CD8-positive, alpha-beta memory T cell (primary cell): ENCODE measurements at places on chromosomes 16 and 17. TPM values are rescaled to one million over a fixed set of nuclear protein-coding genes. Genes with fewer than 3 reads are reported as not detected.
A peak's percentile ranks its signal among the peaks of the same experiment; 100 is the strongest.

The SHCBP1 gene
- total RNA-seq = 35.6 TPM

The KRTAP2-3 gene
- not detected for total RNA-seq

The FUS gene
- 671 TPM for total RNA-seq

The PIRT gene
- not detected for total RNA-seq

The MAF gene
- total RNA-seq = 37.6 TPM

The CCL8 gene
- total RNA-seq = not detected

The SLC13A5 gene
- total RNA-seq = not detected

The GNG13 gene
- not detected for total RNA-seq

The SSTR5 gene
- not detected for total RNA-seq

The SRR gene
- 13.4 TPM for total RNA-seq

DNA sequence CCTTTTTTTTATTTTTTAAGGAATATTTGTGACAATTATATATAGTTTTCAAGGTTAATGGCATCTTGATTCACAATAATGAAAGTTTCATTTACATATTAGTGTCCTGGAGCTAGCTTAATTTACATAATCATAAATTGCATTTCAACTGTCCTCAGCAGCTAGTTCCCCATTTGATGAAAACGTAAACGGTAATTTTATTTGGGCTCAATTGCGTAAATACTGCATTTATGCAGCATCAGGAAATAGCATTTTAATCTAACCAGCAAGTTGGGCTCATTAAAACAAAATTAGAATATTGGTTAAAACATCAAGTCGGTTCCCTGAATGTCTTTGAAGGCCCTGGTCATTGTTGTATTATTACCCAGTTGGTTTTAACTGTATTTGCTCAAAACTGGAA lies 136.8 kb upstream of the CDH5 start:
- H3K27me3 ChIP-seq = no peaks in the 10 kb centered on the region
- H3K4me1 ChIP-seq = no peaks in the 10 kb centered on the region

- H3K27ac ChIP-seq = peak overlapping the region; percentile 73
- peak overlapping the region; percentile 89 for H3K4me3 ChIP-seq
- DNase-seq = no peak
- peaks cover 7% of the 10 kb centered on the region for H3K4me1 ChIP-seq
These were observed 613 bp downstream of the B9D1 start for GRCh38 chr17:19361944-19362276.

DNA sequence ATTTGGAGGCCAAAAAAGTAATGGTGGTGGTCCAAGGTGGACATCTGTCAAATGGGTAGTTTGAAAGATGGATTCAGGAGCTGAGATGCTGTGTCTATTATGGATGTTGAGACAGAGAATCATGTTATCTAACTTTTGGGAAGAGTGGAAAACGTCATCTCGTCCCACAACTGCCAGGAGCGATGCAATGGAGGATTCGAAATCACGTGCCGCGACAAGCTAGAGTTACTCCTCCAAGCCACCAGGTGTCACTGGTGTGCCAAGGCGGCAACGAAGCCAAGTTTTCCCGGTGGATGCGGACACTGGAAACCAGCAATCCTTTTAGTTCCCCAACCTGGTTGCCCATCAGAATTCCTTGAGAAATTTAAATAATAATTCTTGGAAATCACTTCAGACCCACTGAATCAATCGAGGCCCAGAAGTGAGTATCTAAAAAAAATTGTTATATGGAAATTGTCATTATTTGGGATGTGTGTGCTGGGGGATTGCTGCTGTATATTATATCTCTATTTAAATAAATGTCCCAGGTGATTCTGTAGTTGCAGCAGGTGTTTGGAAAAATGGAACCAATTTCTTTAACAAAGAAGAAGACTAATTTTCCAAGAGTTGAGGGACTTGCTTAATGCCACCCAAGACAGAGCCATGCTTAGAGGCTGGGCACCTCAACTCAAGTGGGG lies 206.1 kb downstream of the HAPSTR1 start:
- no peaks in the 10 kb centered on the region for H3K4me1 ChIP-seq
- H3K27me3 ChIP-seq = no peaks in the 10 kb centered on the region
- no peaks in the 10 kb centered on the region for H3K36me3 ChIP-seq
- DNase-seq = no peak

DNA sequence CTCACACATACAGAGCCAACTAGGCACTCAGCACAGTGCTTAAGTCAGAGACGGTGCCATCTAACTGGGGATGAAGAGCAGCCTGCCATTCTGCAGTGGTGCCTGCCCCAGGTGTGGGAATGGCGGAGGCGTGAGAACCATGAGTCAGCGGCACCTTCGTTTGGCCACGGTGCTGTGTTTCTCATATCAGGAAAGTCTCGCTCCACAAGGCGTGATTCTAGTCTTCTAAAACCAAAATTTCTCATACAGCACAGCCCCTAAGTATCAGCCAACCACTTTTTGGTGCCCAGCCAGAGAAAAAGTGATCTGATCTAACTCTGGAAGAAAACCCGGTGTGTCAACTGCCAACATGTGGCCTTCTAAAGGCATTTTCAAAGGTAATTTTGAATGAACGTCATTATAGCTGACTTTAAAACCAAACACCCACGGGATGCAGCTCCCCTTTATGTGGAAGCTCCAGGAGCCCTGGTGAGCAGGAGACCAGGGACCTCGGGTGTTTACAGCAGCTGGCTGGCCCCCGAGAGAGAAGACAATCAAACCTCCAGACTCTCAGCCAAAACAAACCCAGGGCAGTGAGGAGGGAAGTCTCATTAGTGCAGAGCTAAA lies 54.6 kb downstream of the ABCC12 start:
- H3K27ac ChIP-seq = no peak overlapping the region
- no peak overlapping the region for H3K4me3 ChIP-seq
- no peak for DNase-seq
- no peaks in the 10 kb centered on the region for H3K4me1 ChIP-seq
- no peaks in the 10 kb centered on the region for H3K27me3 ChIP-seq

DNA sequence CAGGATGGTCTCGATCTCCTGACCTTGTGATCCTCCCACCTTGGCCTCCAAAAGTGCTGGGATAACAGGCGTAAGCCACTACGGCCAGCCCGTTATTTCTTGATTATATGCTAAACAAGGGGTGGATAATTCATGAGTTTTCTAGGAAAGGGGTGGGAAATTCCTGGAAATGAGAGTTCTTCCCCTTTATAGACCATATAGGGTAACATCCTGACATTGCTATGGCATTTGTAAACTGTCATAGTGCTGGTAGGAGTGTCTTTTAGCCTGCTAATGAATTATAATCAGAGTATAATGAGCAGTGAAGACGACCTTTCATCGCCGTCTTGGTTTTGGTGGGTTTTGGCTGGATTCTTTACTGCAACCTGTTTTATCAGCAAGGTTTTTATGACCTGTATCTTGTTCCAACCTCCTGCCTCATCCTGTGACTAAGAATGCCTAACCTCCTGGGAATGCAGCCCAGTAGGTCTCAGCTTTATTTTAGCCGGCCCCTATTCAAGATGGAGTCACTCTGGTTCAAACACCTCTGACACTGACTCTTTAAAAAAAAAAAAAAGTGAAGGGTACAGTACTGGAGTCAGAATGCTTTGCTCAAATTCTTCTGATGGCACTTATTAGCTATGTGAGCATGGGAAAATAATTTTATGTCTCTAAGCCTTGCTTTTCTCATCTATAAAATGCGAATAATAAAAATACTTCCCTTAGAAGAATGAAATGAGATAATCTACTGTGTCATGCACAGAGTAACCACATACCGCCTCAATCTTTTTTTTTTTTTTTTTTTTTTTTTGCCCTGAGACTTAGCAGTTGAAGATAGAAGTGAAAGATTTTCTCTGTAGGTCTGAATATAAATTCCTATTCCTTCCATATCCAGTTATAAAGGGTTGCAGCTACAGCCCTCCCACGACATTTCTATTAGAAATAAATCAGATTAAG lies 5.1 kb upstream of the CALCOCO2 start:
- H3K4me3 ChIP-seq = no peak overlapping the region
- no peaks in the 10 kb centered on the region for H3K27me3 ChIP-seq
- H3K4me1 ChIP-seq = peaks cover 4% of the 10 kb centered on the region
- DNase-seq = no peak

DNA sequence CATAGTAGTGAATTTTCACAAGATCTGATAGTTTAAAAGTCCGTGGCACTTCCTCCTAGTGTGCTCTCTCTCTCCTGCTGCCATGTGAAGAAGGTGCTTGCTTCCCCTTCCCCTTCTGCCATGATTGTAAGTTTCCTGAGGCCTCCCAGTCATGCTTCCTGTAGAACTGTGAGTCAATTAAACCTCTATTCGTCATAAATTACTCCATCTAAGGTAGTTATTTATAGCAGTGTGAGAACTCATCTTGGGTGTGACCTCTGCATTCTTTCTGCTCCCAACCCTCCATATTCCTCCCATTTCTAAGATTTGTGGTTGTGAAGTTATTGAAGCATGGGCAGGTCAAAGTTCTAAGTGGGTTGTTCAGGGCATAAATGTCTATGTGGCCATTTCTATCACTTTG lies 62.1 kb upstream of the ADAMTS18 start:
- H3K27ac ChIP-seq = no peak overlapping the region
- no peak for DNase-seq
- no peaks in the 10 kb centered on the region for H3K4me1 ChIP-seq
- no peaks in the 10 kb centered on the region for H3K27me3 ChIP-seq

GRCh38 chr17:59366773-59367656 lies 35.6 kb downstream of the YPEL2 start:
- no peak for DNase-seq
- peaks cover 79% of the 10 kb centered on the region for H3K4me1 ChIP-seq
- H3K36me3 ChIP-seq = no peaks in the 10 kb centered on the region
- H3K27me3 ChIP-seq = no peaks in the 10 kb centered on the region
- H3K27ac ChIP-seq = no peak overlapping the region

DNA sequence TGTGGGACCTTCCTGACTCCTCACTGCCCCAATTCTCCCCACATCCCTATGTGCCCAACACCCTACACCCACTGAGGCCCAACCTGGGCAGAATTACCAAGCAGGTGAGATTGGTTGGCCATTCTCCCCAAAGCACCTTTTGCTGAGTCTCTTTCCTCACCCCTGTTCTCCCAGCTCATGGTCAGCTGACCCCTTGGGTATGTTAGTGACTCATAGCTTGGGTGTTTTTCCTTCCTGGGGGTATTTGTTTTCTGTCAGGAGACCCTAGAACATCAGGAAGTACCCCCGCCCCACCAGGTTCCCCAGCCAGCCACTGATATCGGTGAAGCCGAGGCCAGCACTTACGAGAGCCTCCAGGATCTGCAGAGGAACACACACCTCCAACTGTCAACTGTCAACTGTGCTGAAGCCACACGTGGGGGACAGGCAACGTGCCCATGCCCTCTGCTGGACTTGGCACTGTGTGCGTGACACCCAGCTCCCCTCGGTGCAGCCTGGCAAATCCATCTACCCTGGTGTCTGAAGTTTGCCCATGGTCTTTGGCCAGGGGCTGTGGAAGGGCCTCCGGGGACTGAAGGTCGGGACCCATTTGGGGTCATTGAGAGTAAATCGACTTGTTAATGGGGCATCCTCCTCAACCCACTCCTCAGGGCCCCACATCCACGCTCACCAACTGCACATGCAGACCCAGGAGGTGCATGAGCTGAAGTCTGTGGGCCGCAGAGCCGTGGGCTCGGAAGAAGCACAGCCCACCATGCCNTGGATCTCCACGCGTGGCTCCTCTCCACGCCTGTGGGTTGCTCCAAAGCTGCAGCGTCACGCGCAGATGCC lies 53.1 kb downstream of the METRNL start:
- H3K27ac ChIP-seq = no peak overlapping the region
- no peaks in the 10 kb centered on the region for H3K4me1 ChIP-seq
- no peak for DNase-seq
- H3K4me3 ChIP-seq = no peak overlapping the region
- no peaks in the 10 kb centered on the region for H3K36me3 ChIP-seq

- peaks cover 10% of the 10 kb centered on the region for H3K4me1 ChIP-seq
- H3K4me3 ChIP-seq = no peak overlapping the region
- H3K27me3 ChIP-seq = no peaks in the 10 kb centered on the region
- H3K36me3 ChIP-seq = no peaks in the 10 kb centered on the region
These were observed 4.4 kb upstream of the ARMC7 start for GRCh38 chr17:75105126-75106080.

- no peaks in the 10 kb centered on the region for H3K4me1 ChIP-seq
- no peak overlapping the region for H3K27ac ChIP-seq
- no peak overlapping the region for H3K4me3 ChIP-seq
- H3K27me3 ChIP-seq = no peaks in the 10 kb centered on the region
These were observed 9.7 kb downstream of the GAA start for GRCh38 chr17:80110927-80111701.
